Upper lobe of left lung (tissue), 6 donors: ENCODE measurements at places on chromosomes 7 and 10. TPM values are rescaled to one million over a fixed set of nuclear protein-coding genes. Genes with fewer than 3 reads are reported as not detected.

DNA sequence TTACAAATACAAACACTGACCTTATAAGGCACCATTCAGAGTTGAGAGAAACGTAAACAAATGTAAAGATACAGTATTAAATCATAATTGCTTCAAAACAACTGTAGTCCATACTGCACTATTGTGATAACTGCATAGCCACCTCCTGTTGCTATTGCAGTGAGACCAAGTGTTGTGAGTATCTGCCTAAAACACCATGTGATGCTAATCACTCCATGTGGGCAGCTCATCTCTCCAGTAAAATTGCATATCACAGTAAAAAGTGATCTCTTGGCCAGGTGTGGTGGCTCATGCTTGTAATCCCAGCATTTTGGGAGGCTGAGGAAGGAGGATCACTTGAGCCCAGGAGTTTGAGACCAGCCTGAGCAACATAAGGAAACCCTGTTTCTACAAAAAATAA, 26.8 kb upstream of the PRF1 start:
- DNase-seq, result no peak

Gene SEMA3E
- total RNA-seq, result 12.0 TPM

Gene SPDYE6
- not detected for total RNA-seq

DNA sequence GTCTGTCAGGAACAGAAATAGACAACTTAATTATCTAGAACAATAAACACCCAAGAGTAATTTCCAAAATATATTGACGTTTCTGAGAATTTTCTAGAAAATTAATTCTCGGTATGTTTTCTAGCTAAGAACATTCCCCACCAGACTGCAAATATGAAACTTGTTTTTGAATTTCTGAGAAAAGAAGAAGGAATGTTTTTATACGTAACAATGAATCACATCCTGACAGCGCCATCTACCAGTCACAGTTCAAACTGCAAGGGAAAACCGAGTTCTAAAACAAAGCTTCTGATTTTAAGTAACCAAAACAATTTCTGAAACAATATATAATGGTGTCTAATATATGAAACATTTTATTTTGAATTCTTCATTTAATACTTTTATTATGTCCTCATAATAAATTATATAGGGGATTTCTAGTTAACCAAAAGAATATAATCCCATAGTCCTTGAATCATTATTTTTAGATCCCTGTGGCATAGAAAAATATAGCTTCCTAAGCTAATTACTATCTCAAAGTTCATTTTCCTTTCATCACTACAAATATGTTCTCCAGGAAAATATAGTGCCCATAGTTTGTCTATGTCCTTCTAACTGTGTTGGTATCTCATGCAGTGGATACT, 34.5 kb upstream of the MEOX2 start:
- DNase-seq, result no peak

- no peak for DNase-seq
Measured at GRCh38 chr7:72038022-72038732, 374.0 kb downstream of the CALN1 start.

Gene NCAPG2
- total RNA-seq, result 7.3 TPM

DNA sequence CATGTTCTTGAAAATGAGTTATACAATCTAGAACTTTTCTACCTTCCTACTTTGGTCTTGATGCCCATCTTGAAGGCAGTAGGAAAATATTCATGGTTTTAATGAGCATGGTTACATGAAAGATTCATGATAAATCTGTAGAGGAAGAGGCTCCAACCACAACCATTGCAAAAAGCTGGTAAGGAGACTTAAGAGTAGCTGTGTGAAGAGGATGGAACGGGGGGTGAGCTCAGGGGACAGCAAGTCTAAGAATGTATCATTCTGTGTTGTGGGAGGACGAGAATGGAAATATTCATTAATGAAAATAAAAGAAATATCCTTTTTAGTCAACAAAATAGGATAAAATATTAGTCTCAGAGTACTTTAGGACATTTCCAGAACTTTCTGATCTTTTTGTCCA, 81.1 kb downstream of the BMPER start:
- DNase-seq, result no peak

- no peak for DNase-seq
Measured at GRCh38 chr10:102781921-102782557, 38.3 kb downstream of the WBP1L start.
